ENCODE measurements at places on chromosomes 5 and 9.

DNA sequence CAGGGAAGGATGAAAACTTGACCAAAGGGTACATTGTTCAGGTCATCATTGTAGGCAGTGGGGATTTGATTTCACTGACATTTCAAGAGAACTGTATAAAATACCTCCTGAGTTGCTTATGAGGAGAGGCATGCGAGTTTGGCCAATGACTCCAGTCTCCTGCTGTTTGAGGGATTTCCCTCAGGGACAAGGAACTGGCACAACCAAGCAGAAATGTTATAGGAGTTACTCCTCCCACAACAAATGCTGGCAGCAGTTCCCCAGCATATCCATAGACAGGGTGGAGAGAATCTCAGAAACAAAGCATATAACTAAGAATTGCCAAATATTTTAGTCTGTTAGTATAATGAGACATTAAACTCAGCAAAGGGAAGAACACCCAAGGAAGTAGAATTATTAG is 47.2 kb upstream of the FBXL7 start:
- DNase-seq, result no peak

DNA sequence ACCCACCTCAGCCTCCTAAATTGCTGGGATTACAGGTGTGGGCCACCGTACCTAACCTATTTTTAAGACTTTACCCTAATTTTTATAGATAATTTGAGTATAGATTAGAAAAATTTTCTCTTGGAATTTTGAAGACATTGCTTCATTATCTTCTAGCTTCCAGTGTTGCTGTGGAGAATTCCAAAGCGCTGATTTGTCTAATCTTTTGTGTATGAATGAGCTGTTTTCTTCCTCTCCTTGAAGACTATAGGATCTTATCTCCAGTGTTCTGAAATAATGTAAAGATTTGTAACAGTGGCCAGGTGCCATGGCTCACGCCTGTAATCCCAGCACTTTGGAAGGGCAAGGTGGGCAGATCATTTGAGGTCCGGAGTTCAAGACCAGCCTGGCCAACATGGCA is 5.7 kb upstream of the SNX24 start:
- no peak for DNase-seq

DNA sequence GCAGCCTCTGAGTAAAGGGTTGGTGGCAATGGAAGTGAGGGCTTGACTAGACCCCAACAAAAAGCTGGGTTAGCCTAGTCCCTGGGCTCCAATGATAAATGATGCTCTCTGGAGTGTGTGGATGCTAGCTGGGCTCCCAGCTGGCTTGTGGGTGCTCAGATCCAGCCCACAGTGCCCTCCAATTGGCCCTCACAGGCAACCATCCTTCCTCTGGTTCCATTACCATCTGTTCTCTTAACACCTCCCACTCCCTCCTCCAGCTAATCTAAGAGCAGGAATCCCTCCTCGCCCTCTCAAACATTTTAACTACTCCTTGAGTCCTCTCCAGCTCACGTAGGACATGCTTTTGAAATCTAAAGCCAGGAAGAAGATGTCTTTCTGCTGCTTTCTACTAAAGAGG is 25.2 kb upstream of the FRMD3 start:
- no peak for DNase-seq

DNA sequence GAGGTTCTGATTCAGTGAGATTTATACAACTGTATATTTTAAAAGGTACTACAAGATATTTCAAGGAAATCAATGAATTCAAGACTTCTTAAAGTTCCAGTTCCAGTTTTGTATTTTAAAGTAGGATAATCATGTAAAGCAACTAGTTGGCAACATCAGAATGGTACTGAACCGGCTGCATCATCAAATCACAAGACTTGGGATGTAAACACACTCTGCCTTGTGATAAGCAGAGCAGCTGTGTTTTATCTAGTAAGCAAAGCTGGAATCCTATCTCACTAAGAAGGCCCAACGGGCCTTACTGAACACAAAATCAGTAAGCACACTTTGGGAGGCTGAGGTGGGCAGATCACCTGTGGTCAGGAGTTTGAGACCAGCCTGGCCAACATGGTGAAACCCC is 327.2 kb upstream of the NREP start:
- DNase-seq, result no peak

GRCh38 chr5:140312067-140312790 is 9.3 kb upstream of the PFDN1 start:
- DNase-seq, result peak; percentile 95

DNA sequence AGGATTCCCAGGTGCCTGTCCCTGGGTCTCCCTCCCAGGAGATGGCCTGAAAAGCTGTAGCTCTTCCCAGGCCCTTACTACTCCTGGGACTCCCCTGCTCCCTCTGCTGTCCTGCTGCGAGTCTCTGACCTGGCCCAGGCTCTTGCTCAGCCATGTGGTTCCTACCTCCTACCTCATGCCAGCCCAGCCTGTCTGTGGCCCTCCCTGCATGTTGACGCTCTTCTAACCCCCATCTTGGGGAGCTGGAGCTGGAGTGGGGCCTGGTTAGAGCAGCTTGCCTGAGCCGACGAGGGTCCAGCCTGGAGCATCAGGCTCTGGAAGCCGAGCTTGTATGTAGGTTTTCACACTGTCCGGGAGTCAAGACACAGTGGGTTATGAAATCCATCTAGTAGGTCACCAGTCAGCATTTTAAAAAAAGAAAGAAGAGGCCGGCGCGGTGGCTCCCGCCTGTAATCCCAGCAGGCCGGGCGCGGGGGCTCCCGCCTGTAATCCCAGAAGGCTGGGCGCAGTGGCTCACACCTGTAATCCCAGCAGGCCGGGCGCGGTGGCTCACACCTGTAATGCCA is 244.4 kb downstream of the FANCC start:
- no peak for DNase-seq

DNA sequence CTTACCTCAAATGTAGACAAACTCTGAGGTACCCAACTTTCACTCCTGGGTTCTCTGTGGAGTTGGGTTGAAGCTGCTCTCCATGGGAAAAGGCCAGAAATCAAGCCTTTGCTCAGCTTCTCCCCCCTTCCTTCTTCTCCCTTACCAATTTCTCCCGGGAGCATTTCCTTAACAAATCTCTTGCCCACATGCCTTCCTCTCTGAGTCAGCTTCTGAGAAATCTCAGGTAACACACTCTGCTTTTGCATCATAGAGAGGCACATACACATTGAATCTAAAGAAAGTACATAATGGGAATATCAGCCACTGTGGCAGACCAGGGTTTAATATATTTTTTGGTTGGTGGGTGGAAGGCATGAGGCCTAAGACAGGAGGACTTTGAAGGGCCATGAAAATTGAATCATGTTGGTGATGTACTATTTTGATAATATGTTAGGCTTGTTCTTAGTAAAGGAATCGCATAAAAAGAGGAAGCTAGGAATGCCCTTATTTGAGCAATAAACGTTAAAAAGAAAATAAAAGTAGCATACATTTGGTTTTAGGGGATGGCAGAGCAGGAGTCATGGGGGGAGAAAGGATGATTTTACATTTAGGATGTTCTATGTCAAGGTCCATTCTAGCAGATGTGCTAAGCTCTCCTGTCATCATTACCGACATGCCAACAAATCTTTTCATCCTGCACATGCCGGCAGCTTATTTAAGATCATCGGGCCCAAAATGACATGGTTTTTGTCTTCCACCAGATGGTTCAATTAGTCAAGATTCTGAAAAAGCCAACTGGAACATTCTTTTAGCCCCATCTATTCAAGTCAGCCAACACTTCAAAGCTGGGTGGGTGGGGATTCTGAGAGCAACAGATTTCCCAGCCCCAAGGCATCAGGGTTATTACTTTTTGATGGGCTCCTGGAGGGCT is 199.5 kb upstream of the CLINT1 start:
- peak; percentile 81 for DNase-seq

DNA sequence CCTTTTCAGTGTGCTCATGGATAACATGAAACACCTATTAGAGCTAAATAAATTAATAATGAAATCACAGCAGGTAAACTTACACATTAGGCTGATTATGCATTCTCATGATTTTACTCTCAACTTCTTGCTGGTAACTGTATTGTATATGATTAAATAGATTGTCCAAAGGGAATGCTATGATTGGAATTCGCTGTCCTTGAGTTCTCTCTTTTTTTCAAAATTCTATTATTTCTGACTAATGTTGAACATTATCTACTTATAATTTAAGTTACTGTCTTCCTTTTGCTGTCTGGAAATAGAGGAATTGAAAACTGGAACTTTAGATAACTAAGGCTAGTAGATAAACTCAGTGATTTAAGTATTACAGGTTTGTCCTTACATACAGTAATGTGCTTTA is 13.1 kb downstream of the CENPH start:
- no peak for DNase-seq

GRCh38 chr9:18235181-18235908 is 238.6 kb upstream of the ADAMTSL1 start:
- DNase-seq, result peak; percentile 24

DNA sequence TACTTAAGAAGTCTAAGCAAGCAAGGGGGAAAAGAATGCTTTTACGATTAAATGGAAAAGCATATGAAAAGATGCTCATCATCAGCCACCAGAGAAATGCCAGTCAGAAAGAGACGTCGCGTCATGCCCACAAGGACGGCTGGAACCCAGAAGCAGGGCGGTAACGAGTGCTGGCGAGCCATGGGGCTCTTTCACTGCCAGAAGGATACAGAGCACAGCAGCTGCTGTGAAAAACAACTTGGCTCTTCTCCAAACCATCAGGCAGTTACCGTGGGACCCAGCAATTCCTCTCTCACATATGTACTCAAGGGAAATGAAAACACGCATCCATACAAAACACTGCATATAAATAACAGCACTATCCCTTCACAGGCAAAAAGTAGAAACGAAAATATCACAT is 95.5 kb downstream of the CAMSAP1 start:
- no peak for DNase-seq

- peak; percentile 10 for DNase-seq
These were observed 26.7 kb upstream of the STK32A start for GRCh38 chr5:147208134-147208533.

DNA sequence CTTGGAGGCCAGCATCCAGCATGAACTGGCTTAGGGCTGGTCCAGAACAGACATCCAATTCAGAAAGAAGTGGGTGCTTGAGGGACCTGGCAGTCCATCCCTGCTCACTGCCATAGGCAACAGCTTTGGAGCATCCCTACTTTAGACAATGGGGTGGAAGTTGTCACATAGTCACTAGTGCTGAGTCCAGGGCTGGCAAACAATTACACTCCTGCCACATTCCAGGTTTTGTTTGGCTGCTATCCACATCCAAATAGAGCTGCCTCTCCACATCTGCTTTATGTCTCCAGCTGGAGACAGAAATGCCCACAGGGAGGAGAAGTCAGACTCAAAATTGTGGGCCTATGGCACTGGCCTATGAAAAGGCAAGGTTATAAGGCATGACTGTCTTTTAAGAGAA is 7.0 kb downstream of the FSTL4 start:
- DNase-seq, result no peak

GRCh38 chr5:168131519-168131918 is 159.9 kb upstream of the WWC1 start:
- DNase-seq, result no peak

DNA sequence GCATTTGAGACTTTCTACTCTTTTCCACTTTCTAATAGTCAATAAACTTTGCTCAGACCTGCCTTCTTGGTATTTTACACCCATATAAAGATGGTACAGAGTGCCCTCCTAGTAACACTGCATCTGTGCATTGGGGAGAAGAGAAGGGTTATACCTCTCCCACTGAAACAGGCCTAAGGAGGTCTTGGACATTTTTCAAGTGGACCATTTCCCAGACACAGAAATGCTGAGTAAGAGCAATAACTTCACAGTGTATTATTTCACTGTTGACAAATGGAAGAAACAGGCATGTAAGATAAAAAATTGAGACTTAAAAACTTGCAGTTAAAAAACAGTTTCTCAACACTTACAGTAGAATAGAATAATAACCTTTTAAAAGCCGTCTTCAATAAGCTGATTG is 1224.0 kb upstream of the CDH18 start:
- no peak for DNase-seq

GRCh38 chr9:2257248-2257929 is 242.2 kb downstream of the SMARCA2 start:
- DNase-seq, result no peak

DNA sequence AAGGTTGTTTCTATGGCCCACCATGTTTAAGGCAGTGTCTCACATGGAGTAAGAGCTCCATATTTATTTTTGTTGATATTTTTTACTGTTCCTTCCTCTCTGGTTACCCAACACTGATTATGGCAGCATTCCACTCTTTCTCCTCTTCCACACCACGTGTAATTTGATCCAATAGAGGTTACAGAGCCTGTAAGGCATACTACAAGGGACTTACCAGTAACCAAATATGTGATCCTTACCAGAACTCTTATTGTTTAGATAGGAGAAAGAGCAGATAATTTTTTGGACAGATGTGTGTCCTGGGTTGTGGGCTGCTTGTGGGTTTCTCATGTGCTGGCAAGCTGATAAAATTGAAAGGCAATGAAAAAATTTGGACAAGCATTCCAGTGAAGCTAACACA is 261.3 kb downstream of the TMEM167A start:
- DNase-seq, result no peak

- no peak for DNase-seq
These were observed 42.3 kb upstream of the MATR3 start for GRCh38 chr5:139251281-139251687.

DNA sequence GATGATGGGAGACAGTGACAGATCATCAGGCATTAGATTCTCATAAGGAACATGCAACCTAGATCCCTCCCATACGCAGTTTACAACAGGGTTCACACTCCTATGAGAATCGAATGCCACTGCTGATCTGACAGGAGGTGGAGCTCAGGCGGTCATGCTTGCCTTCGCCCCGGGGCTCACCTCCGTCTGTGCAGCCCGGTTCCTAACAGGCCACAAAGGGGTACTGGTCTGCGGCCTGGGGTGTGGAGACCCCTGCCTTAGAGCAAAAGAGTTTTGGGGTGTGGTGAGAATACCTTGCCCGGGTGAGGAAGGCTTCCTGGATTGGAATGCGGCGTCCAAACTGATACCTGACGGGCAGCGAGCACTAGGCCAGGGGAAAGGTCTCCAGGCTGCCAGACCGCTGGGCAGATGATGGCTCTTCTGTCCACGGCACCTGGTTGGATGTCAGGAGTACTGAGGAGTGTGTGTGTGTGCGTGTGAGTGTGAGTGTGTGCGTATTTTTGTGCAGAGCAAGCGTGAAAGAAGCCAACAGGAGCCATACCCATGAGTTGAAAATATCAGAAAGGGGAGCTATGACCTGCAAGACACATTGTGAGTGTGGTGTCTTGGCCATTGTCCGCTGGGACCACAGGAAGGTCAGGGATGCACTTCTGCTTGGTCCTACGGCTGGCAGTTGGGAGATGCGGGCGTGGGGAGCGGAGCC is 55.4 kb downstream of the ACER2 start:
- no peak for DNase-seq
